Ovary (tissue), 10 donors: ENCODE measurements at places on chromosomes 16 and 17. TPM values are rescaled to one million over a fixed set of nuclear protein-coding genes. Genes with fewer than 3 reads are reported as not detected.
A peak's percentile ranks its signal among the peaks of the same experiment; 100 is the strongest.

The TEKT5 gene
- 0.30 TPM for polyA plus RNA-seq

The C16orf90 gene
- polyA plus RNA-seq = not detected

The NHLRC4 gene
- 5.9 TPM for polyA plus RNA-seq

The UBE2I gene
- polyA plus RNA-seq = 258 TPM

The RHOT2 gene
- polyA plus RNA-seq = 96.6 TPM

The ALOX12B gene
- polyA plus RNA-seq = not detected

GRCh38 chr17:46028981-46029565, 30.0 kb downstream of the STH start:
- DNase-seq = no peak

GRCh38 chr16:85454171-85454872, 158.8 kb upstream of the GSE1 start:
- peak; percentile 66 for DNase-seq

GRCh38 chr17:28180449-28180848, 138.0 kb downstream of the NLK start:
- no peak for DNase-seq

DNA sequence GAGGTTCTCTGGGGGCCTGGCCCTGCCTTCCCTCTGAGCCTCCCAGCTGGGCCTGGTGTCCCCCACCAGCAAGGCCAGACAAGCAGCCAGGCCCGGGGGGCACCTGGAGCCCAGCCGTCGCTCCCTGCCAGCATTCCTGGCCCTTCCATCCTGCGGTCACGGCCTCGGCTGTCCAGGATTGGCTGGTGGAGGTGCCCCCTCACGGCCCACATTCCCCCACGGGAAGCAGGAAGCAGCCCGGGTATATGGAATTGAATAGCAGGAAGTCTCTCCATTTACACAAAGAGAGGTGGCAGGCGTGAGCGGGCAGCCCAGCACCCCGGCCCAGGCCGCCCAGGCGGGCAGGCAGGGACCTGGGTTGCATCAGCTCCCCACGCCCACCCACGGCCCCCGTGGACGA, 14.5 kb downstream of the TRAF7 start:
- DNase-seq = no peak

DNA sequence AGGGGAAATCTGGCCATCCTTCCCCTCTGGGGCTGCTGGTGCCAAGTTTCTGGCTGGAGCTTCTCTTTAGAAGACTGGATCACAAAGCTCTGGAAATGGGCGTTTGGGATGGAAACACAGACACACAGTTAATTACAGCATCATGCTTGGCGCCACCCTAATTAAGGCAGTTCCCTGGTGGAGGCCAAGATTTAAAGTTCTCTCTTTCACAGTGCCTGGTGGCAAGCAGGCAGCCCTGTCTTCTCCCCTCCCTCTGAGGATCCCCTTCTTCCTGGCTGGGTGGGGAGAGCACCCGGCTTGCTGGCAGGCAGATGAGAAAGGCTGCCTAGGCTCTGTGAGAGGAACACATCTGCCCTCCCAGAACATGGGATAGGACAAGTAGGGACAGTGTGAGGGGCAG, 59.0 kb upstream of the NKD1 start:
- no peak for DNase-seq
